ENCODE measurements at places on chromosomes 11 and 22.

DNA sequence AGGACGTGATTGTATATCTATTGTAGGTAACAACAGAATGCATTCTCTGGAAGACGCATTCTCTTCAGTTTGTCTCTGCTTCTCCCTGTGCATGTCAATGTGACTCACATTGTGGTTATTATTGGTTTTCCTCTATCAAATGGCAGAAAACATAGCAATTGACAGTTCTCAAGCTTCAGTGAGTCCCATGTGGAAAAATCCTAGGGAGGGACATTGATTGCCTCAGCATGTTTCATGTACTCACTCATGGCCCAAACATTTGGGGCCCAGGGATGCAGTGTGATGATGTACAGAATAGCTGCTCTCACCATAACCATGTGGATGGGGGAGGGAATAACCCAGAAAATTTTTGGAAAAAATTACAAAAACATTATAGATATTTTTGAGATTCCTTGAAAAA lies 9.3 kb upstream of the ARL14EP start:
- DNase-seq = no peak

DNA sequence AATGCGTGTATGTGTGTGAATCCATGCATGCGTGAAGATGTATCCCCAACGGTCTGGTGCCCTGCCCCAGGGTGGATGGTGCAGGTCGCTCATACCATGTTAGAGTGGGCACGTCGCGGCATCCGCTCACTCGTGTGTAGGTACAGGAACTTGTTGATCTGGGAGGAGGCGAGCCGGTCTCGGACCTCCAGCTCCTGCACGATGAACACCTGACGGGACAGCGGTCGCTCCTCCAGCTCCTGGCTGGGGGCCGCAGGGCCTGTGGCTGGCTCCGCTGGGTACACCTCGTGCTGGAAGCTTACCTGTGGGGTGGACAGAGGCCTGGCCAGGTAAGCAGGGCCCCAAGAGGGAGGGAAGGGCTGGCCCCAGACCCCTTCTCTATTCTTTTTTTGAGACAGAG lies 18.5 kb downstream of the ATG2A start:
- no peak for DNase-seq

- peak; percentile 13 for DNase-seq
Measured at GRCh38 chr11:95230810-95231126, 234 bp downstream of the SESN3 start.

DNA sequence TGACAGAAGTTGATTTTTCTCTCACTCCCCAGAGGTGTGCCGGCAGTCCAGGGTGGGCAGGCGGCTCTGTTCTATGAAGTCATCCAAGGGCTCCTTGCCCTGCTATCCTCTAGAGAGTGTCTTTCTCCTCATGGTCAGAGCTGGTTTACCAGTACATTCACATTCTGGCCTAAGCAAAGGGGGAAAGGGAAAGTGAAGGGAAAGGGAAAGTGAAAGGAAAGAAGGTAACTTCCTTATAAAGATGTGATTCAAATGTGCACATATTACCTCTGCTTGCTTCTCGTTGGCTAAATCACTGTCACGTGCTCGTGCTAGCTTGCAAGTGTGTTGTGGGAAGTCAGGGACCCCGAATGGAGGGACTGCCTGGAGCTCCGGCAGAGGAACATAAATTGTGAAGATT lies 2.9 kb upstream of the HTATIP2 start:
- no peak for DNase-seq

- DNase-seq = no peak
Measured at GRCh38 chr11:73866095-73866579, 10.5 kb downstream of the COA4 start.

DNA sequence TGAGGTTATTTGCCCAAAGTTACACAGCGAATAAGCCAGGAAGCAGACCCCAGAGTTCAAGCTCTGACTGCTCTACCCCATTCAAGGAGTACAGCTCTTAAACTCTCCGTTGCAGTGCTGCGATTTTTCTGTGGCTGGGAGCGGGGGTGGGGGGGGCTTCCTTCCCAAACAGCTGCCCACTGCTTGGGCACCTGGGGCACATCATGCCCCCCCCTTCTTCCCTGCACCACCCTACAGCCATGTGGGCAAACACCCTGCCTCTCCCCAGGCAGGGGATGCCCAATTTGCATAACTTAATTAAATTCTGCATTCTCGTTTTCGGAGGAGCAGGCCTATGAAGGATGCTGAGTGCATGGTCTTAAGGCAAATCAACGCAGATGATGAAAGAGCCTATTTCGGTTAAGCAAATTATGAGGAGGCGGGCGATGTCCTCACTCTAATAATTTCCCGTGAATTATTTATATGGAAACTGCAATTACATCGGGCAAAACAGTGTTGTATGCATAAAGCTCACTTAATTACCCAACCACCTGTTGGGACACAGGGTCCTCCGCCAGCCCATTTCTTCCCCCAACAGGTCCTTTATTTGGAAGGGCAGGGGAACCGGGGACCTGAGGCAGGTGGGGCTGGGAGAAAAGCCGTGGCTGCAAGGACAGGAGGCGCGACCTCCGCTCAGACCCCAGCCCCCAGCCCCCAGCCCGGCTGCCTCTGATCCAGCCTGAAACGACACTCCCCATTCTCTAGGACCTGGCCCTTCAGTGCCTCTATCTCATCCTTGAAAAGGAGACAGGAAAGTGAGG lies 610.5 kb downstream of the BUD13 start:
- no peak for DNase-seq

DNA sequence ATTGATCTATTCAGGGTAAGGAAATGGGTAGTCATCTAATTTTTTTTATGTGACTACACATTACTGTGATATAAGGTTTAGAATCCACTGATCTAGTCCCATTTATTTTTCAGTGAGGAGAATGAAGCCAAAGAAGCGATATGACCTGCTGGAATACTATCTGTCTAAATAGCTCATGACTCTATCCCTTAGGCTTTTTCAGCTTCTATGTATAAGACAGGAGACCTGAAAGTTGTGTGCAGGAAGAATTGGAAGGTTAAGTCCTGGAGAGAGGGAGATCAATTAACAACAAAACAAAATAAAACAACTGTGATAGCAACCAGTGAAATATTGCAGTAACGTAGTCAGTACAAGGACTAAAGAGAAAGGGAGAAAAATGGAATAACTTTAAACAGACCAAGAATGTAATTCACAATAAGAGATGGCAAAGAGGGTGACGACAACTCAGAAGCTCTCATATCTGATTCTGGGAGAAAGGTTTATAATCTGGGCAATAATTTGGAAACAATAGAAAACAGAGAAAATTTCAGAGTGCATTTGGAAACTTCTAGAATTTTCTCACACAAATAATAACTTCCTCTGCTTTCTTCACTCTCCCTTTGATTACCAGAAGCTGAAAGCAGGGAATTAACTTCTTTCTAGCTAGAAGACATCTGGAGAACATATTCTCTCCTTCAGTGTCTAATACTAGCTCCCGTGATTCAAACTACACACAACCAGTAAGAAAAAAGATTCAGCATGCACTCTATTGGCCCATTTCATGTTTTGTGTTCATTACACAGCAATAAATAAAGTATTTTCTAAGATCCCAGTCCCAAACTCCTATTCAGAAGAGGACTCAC lies 19.2 kb upstream of the CASP12 start:
- DNase-seq = no peak

GRCh38 chr22:44211256-44211945 lies 30.7 kb downstream of the PARVG start:
- no peak for DNase-seq

DNA sequence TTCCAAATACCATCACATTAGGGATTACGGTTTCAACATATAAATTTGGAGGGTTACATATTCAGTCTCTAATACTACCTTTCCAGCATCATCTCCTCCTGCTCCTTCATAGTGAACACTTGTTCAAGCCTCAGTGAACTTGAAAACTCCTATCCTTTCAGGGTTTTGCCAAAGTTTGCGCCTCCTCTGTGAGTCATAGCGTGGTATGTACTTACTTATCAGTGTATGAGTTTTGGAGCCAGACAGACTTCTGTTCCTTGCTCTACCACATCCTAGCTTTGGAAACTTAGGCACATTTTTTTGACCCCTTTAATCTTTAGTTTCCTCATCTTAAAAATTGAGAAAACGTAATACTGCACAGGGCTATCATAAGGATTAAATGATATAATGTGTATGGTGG lies 160.1 kb upstream of the ZC3H12C start:
- DNase-seq = no peak

DNA sequence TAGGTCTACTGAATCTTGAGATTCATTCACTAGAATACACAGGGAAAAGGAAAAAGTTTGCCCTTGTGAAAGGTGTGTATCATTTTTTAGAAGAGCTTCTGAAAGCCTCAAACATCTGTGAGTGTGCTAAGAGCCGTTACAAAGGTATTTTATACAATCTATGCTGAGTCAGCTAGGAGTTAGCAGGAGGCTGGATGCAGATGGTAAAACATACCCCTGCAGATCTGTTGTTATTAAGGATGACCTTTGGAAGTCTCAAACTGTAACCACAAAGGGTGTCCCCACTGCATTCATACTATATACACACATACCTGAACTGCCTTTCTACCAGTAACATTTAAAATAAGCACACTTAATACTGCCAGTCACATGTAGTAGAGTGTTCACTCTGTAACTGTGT lies 8.4 kb upstream of the C11orf91 start:
- no peak for DNase-seq

DNA sequence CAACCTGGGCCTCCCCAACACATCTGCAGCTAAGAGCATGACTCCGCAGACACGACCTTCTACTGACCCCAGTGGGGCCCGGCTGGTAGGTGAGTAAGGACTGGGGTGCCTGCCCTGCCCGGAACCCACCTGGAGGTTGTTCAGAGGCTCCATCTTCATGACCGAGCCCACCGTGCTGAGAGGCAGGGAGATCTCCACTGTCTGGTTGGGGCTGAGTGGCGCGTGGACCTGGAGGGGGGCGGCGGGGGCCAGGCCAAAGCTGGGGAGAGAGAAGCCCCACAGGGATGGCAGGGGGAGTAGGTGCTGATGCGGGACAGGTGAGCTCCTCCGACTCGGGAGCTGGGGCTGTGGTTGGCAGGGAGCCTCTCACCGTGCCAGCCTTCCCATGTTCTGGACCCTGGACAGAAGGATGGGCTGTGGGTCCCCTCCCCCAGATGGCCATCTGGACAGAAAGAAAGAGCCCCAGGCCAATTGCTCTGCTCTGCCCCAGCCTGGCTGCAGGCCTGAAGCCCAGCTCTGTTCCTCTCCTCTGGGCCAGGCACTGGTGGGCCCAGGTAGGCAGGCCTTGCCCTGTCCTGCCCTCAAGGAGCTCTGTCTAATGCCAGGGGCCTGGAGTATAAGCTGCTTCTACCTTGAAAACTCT lies 16.3 kb upstream of the RASL10A start:
- DNase-seq = no peak

- no peak for DNase-seq
Measured at GRCh38 chr22:47174671-47175112, 412.2 kb downstream of the TBC1D22A start.

GRCh38 chr11:67616431-67617242 lies 9.9 kb downstream of the NDUFV1 start:
- DNase-seq = no peak

GRCh38 chr22:49918911-49919881 lies 762 bp downstream of the CRELD2 start:
- no peak for DNase-seq

- DNase-seq = no peak
Measured at GRCh38 chr22:23835484-23836144, 3.2 kb downstream of the DERL3 start.

DNA sequence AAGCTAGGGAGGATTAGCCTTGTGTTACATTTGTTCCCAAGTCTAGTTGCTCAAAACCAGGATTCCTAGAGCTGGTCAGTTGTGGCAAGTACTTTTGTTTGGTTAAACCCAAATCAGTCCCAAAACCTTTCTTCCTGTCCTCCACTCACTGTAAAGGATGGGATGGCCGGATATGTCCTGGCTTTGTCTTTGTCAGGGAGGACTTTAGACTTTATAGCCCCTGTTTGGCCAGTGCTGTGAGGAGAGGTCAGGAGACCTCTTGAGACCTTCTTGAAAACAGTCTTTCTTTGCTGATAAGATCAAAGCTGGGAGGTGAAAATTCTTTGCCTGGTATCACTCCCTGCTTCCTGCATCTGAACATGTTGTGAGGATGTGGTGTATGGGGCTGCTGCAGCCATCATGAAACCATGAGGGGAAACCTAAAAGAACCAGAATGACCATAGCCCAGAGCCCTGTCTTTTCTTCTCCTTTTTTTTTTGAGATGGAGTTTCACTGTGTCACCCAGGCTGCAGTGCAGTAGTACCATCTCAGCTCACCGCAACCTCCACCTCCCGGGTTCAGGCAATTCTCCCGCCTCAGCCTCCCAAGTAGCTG lies 43.6 kb upstream of the FTH1 start:
- DNase-seq = no peak

DNA sequence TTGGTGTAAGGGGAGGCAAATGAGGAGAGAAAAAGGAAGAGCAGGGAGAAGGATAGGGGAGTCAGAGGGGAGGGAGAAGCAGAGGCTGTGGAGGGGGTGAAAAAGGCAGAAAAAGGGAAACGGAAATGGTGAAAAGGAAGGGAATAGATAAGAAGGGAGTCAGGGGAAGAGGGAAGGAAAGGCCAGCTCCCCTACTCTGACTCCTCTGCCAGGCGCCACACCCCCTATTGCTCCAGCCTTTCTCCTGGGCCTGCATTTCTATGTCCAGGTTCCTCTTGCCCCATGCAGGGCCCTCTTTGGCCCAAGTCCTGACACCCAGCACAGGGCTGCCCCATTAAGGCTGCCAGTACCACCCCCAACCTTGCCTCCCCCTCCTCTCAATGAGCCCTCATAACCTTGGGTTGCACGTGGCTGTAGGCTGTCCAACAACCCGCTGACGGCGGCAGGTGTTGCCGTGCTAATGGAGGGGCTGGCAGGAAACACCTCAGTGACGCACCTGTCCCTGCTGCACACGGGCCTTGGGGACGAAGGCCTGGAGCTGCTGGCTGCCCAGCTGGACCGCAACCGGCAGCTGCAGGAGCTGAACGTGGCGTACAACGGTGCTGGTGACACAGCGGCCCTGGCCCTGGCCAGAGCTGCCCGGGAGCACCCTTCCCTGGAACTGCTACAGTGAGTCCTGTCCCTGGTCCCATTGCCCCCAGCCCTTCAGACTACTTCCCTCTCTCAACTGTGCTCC lies 3.4 kb upstream of the NHERF4 start:
- DNase-seq = no peak

DNA sequence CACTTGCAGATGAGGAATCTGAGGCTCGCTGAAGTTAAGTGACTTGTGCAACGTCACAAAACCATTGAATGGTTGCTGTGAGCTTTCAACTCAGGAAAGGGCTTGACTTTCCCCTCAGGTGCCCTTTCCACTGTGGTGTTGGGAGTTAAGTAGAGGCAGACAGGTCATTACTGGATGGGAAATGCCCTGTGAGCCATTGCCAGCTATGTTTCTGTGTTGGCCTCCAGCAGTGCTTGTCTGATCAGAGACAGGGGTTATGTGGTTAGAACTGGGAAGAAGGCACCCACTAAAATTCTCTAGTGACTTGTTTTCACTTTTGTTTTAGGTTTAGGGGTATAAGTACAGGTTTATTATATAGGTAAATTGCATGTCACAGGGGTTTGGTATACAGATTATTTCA lies 96.6 kb downstream of the FDX1 start:
- no peak for DNase-seq

DNA sequence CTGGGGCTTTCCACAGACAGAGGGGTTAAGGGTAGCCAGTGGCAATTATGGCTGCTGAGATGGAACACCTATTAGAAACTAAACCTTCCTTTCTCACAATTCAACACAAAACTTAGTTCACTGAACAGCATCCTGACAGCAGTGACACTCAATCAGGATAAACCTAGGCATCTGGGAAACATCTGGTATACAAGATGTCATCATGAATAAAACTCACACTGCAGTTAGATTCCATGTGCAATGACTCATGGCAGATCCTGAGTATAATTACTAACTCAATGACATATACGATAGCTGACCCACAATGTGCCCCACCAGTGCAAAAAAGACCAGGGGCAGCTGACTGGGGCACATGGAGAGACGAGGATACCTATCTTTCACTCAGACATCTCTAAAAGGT lies 17.7 kb downstream of the RBFOX2 start:
- DNase-seq = no peak
